ENCODE measurements at places on chromosomes 12 and 14.

GRCh38 chr12:103373088-103373523 is 122.7 kb downstream of the C12orf42 start:
- no peak for DNase-seq

GRCh38 chr14:96599076-96599475 is 96.9 kb downstream of the PAPOLA start:
- DNase-seq, result no peak

DNA sequence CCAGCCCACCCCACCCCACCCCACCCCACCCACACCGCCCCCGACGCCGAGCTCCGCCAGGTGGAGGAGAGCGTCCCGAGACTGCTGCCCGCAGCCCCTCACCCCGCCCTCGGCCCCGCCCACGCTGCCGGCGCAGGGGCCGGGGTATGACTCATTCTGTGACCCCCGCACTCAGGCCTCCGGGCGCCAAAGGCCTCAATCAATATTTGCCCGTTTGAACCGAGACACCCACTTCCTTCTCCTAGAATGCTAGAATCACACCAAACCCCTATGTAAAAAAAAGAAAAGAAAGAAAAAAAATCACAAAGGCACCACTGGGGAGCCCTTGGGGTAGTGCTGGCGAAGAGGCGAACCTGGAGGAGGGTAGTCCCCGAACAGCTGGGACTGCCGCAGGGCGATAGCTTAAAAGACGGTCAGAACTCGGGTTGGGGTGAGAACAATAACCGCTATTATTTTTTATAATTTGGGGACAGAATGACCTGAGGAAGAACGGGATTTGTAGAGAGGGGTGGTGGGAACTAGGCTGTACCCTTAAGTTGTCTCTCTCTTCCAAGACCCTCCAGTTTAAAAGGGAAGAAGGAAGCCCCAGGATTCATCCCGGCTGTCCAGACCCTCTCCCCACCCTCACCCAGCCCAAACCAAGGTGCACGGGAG is 894 bp downstream of the KRT8 start:
- peak; percentile 19 for DNase-seq

DNA sequence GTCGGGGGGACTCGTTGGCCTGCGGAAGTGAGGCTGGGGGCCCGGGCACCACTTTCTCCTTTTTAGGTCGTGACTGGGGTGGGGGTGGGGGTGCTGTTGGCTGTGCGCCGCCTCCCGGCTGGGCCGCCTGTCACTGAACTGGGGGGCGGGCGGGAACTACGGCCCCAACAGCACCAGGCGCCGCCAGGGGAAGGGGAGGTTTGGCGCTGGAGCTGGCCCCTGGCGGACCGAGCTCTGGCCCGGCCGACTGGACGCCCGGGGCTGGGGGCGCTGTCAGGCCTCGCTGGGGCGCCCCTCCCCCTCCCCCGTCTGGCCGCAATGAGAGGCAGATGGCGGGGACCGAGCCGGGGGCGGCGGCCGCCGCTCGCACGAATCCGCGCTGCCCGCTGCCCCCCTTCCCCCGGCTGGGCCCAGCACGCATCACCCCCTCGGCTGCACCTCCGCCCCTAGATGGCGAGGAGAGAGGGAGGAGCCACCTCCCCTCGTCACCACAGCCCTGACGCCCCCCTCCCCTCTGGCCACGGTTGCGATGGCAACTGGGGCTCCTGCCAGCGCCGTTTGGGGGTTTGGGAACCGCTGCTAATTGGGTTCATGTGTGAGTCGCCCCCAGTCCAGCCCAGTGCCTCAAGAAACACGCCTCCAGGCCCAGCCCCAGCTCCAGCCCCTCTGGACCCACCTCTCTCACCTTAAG is 723 bp downstream of the NFATC4 start:
- DNase-seq, result peak; percentile 32

DNA sequence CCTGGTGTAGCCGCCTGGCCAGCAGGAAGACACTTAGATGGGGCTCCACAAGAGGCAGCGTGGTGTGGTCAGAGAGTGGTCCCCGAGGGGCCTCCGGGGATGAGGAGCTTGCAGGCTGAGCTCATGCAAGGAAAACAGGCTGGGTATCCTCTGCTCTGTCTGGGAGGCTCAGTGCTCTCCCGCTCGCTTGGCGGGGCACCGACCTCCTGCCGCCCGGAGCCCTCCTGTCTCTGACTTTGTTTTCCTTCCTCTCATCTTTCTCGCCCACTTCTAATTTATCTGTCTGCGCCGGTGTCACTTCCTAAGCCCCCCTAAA is 31.3 kb upstream of the DLK1 start:
- no peak for DNase-seq

- no peak for DNase-seq
Measured at GRCh38 chr12:113838896-113839295, 127.2 kb downstream of the RBM19 start.

DNA sequence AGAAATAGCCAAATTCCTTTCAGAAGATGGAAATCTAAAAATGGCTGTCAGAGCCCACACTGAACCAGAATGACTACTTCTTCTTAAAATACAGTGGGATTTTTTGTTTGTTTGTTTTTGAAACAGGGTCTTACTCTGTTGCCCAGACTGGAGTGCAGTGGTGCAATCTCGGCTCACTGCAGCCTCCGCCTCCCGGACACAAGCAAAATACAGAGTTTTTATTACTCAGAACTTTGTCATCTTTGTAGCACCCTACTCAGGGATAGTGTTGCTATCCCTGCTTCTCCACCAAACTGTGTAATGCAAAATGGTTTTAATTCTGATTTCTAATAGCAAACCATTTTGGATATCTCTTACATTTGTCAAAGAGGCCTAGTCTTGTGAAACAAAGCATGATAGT is 16.4 kb downstream of the ZNF410 start:
- no peak for DNase-seq

DNA sequence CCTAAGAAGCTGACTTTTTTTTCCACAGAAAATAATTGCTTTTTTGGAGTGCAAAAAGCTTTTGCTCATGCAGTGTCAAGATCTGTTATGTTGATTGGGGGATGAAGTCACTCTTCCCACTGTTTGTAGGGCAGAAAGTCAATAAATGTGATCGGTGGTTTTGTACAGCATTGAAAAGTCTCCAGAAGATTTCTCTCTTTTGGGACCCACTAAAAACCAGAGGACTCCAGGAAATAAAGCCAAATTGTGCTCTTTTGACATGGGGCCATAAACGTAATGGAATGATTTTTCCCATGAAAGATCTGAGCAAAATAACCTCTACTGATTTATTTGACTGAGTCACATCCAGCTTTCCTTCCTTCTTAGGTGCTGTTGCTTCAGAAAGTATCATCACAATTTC is 122.5 kb downstream of the SNAPC1 start:
- DNase-seq, result no peak

DNA sequence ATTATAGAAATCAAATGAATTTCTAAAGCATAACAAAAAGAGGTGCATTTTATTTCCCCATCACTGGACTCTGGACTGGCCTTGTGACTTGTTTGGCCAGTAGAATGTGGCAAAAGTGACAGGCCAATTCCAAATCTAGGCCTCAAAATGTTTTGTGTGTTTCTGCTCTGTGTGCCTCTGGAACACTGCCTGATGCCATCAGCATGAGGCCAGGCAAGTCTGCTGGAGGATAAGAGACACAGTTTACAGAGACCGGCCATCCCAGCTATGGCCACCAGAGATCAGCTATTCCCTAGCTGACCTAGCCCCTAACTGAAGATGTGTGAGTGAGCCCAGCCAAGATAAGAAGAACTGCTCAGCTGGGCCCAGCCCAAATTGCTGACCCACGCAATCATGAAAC is 32.9 kb downstream of the ASCL1 start:
- no peak for DNase-seq

- no peak for DNase-seq
Measured at GRCh38 chr12:32995623-32996022, 99.0 kb upstream of the PKP2 start.

- DNase-seq, result no peak
Measured at GRCh38 chr14:104506461-104507253, 72.9 kb upstream of the C14orf180 start.

- DNase-seq, result no peak
Measured at GRCh38 chr14:87397499-87397898, 595.5 kb downstream of the GALC start.

GRCh38 chr14:76777721-76778120 is 16.5 kb downstream of the VASH1 start:
- DNase-seq, result no peak

- no peak for DNase-seq
Measured at GRCh38 chr14:61466249-61466904, 145.0 kb downstream of the PRKCH start.

GRCh38 chr12:6106218-6106617 is 18.3 kb downstream of the VWF start:
- no peak for DNase-seq

- DNase-seq, result no peak
Measured at GRCh38 chr14:34655959-34656358, 26.0 kb upstream of the SNX6 start.

DNA sequence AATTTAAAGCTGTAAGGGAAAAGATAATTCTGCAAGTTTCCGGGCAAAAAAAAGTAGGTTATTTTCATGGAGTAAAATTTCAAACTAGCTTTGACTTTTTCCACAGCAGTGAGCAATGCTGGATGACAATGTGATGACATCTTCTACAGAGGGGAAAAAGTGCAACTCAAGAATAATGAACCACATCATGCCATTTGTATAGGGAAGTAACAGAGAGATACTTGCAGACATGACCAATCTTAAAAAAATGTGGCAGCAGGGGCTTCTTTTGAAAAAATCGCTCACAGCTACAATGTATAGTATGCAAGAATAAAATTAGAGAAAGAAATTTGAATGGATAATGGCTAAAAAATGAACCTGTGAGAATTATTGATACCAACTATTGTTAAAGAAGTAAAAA is 115.5 kb downstream of the DHRS2 start:
- no peak for DNase-seq

GRCh38 chr12:48296586-48297282 is 54.0 kb downstream of the ZNF641 start:
- DNase-seq, result peak; percentile 27

- DNase-seq, result no peak
Measured at GRCh38 chr12:5262450-5262849, 169.5 kb upstream of the NTF3 start.

GRCh38 chr14:99672506-99673304 is 11.4 kb upstream of the CYP46A1 start:
- DNase-seq, result no peak

DNA sequence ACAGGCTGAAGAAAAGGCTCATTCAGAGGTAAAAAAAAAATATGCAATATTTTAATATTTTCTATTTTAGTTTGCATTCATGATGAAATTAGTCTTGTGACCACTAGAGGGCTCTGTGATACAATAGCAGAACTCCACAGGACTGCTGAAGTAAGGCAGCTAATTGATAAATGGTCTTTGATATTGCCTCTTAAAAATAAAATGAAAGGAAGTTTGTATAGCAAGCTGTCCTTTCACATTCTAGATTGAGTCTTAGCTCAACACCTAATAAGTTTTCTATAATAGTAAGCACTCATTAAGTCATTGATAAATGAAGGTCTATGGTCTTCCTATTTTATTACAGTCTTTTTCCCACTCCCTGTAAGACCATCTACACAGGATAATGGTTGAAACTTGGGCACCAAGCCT is 315.7 kb downstream of the NAV3 start:
- no peak for DNase-seq

GRCh38 chr12:92640691-92641090 is 62.1 kb upstream of the PLEKHG7 start:
- no peak for DNase-seq

- DNase-seq, result no peak
Measured at GRCh38 chr12:57852620-57853500, 6.3 kb upstream of the CTDSP2 start.

Measured in stimulated activated CD8-positive, alpha-beta memory T cell treated with anti-CD3 and anti-CD28 coated beads, Interleukin-4, amount 100 ng/mL, for 24 hours (primary cell).